ENCODE measurements at places on chromosomes 2 and 18.

DNA sequence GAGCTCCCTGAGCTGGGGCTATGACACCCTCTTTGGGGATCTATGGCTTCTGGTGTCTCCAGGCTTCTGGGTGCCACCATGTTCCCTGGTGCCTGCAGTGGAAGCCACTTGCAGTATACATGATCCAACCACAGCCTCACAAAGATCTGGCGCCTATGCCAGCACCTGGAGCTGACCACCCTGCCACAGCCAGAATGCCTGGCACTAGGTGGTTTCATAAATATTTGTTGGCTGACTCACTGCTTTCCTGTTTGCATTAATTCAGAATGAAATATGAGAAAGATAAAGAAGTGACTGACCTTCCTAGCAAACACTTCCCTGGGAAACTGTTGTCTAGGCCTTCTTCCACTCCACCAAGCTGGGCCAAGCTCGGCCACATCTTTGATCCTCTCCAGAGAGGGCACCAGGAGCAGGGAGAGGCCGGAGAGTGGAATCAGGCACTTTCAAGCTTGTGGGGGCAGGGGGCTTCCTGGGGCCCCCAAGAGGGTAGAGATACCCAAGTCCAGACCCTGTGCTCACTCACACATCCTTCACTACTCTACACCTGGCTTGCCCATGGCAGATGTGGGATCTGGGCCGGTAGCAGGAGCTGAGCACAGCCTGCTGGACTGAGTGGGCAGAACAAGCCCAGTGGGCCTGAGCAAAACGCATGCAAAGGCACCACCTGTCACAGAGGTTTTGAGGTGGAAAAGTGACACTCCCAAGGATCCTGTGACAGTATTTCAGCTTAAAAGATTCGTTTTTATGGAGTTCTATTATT lies 565.7 kb downstream of the SLC4A3 start:
- DNase-seq = no peak

DNA sequence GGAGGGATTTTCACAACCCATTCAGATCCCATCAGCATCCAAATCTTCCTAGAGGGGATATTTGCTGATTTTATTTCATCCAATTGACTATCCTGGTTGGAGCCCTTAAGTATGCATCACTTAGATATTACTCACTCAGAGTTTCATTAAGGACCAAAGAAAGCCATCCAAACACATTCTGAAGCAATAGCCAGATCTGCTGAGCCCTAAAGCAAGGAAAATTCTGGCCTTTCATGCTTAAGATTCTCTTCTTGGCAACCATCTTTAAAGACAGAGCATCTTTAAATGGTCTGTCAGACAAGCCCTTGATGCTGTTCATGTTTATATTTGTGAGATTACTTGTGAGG lies 40.9 kb upstream of the C1D start:
- no peak for DNase-seq

DNA sequence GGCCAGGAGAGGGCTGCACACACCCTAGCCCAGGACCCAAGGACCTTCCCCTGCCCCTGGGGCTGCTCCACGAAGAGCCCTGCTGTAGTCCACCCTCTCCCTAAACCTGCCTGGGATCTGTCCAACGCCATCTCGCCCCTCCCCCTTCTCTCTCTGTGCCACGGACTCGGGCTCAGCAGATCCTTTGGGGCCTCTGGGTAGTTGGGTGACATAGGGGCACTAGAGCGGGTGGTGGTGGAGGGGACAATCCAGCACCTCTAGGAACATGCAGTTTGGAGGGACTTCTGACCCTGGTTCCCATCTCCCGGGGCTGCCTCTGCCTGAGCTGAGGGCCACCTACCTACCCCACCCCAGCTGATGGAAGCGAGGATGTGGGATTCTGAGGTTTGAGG lies 7.3 kb upstream of the CRYBA2 start:
- DNase-seq = no peak

GRCh38 chr2:83742117-83742782 lies 716.8 kb downstream of the SUCLG1 start:
- no peak for DNase-seq

- no peak for DNase-seq
Measured at GRCh38 chr18:63707816-63708215, 5.1 kb downstream of the SERPINB11 start.

- no peak for DNase-seq
Measured at GRCh38 chr18:46755315-46756024, 1.4 kb downstream of the ST8SIA5 start.

DNA sequence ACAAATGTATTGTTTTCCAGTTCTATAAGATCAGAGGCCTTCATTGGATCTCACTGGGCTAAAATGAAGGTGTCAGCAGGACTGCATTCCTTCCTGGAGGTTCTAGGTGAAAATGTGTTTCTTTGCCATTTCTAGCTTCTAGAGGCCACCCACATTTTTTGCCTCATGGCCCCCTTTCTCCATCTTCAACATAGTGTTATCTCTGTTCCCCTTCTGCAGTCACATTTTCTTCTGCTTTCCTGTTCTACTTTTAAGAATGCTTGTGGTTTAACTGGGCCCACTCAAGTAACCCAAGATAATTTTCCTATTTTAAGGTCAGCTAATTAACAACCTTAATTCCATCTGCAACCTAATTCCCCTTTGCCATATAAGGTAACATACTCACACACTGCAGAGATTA lies 36.1 kb downstream of the METTL21A start:
- DNase-seq = no peak

- DNase-seq = no peak
Measured at GRCh38 chr2:112629823-112630222, 15.9 kb upstream of the SLC20A1 start.

GRCh38 chr18:56565046-56565445 lies 73.3 kb downstream of the TXNL1 start:
- no peak for DNase-seq

DNA sequence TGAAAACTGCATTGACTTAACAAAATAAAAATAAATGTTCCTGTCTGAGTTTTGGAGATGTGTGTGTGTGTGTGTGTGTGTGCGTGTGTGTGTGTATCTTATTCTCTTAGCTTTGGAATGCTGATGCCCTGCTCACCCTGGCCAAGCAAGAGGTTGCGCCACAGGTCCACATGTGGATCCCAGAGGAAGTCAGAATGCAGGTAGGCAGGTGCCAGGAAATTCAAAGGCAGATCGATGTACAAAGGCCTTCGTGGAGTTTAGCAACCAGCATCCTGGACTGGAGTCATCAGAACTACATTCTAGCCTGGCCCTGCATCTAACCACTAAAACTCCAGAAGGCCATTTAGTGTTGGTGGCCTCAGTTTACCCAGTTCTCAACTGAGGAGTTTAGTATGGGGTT lies 12.4 kb downstream of the G6PC2 start:
- DNase-seq = no peak

DNA sequence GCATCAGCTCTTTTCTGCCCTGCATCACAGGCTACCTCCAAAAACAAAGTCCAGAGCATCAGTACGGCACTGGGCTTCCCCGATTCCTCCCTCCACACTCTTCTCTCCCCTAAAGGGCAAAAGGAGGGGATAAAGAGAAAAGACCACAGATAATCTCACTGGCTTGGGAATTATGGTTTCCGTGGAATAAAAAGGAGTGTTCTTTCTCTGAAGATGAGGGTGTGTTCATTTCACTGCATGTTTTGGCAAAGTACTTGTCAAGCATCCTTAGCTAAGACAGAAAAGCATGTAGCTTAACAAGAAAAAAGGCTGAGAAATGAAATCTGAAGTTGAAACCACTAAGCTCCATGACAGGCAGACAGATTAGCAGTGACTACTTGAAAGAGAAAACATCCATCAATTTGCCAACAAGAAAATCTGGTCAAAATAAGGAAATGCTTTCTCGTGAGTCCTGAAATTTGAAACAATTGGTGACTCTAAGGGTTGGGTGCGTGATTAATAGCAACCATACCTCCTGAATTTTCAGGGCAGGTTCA lies 20.6 kb upstream of the DSG3 start:
- DNase-seq = no peak

- no peak for DNase-seq
Measured at GRCh38 chr2:12435430-12436222, 281.1 kb upstream of the TRIB2 start.

DNA sequence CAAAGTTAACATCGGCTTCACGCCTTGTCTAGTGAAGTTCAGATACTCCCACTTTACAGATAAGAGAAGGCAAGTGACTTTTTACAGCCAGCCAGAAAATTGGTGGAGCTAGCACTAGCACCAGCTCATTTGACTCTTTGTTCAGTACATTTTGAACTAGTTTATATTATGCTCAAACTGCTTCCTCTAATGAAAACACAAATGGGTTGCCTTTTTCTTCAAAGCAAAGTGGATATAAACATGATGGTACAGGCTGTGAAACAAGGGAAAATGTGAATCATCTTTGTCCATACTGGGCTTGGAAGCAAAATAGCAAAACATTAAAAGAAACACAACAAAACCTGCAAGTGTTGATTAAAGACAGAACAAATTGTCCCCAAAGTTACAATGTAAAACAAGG lies 99.6 kb upstream of the LHCGR start:
- DNase-seq = no peak

DNA sequence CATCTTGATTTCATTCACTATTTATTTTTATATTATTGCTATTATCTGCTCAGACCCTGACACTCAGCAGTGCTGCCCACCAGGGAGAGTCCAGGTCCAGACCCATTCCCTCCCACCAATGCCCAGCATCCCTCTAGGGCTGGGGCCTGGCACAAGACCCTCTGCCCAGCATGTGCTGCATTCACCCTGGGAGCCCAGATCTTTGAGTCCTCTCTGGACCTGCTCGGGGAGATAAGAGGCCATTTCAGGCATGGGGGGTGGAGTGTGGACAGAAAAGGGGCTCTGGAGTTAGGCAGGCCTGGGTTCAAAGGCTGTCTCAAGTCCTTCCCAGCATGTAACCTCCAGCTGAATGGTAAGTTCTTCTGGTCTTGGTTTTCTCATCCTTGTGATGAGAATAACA lies 209.6 kb downstream of the CYP26B1 start:
- no peak for DNase-seq

DNA sequence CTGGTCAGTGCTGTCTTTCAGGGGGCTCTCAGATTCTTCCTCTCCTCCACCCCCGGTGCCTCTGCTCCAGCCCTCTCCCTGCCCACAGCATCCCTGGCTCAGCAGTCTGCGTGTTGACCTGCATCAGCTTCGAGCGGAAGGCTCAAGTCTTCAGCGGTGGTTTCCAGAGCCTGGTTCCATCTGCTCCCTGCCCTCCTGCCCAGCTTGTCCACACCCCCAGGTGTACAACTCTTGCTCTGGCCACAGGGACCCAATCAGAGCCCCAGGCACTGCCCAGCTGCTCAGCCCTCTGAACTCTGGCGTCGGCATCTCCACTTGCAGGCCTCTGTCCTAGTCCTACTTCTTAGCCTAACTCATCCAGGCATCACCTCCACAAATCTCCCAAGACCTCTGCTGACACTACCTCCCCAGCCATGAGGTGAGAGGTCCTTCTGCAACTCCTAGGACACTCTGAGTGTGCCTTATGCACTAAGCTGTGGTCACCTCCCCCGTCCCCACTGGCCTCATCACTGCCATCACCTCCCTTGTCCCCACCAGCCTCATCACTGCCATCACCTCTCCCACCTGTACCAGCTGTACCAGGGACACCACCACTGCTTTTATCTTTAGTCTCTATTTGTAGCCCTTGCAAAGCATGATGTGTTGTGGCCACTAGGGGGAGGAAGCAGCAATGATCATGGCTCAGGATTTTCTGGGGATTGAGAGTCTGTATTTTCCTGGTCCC lies 60.9 kb downstream of the EDAR start:
- no peak for DNase-seq

DNA sequence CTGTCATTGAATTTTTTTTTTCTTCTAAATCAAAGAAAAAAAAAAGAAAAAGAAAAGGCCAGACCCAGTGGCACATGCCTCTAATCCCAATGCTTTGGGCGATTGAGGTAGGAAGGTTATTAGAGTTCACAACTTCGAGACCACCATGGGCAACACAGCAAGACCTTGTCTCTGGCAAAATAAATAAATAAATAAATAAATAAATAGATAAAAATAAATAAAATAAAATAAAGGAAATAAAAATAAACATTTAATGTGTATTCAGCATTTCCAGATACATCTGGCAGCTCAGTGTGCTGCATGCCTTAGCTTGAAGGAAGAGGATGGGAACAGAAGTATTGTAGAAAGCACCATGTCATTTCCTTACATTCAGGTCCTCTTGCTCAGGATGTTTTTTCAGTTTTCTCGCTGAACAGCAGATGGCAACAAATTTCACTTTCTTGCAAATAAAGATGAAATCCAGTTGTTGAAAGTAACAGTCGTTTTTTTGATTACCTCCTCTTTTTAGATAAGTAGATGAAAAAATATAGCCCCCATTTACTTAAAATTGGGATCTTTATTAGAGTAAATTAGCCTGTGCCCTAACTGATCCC lies 25.7 kb upstream of the FAM178B start:
- no peak for DNase-seq

DNA sequence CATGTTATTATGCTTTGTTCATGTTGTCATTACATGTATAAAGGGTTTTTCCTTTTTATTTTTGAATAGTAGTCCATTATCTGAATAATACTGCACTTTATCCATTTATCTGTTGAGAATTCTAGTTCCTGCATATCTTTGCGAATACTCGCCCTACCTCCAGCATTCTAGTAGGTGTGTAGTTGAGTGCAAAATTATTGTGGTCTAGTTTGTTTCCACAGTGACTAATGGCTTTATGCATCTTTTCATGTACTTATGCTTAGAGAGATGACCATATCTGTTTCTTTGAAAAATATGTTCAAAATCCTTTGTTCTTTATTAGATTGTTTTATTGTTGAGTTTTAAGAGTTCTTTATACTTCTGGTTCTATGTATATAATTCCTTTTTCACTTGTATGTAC lies 48.8 kb downstream of the EIF5B start:
- DNase-seq = no peak

GRCh38 chr2:180891360-180891759 lies 89.0 kb upstream of the UBE2E3 start:
- no peak for DNase-seq

- no peak for DNase-seq
Measured at GRCh38 chr18:58848685-58849084, 16.0 kb upstream of the ZNF532 start.

- DNase-seq = no peak
Measured at GRCh38 chr2:80328159-80328571, 23.6 kb upstream of the LRRTM1 start.

DNA sequence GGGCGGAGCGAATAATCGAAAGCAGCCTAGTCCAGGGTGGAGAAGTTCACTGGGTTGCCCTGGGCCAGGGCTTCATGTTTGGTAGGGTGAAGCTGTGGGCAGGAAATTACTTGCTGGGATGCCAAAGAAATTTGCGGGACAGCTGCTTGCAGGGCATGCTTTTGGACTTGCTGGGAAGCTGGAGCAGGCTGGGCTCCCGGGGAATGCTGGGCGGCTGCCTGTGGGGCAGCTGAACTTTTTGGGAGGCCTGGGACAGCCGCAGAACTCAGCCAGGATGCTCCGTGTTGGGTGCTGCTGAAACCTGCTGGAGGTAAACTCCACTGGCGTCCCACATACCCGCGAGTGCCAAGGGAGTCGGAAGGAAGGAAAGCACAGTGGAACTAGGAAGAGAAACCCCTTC lies 31.9 kb downstream of the ASB1 start:
- DNase-seq = no peak

GRCh38 chr2:47109007-47109375 lies 46.1 kb downstream of the STPG4 start:
- DNase-seq = no peak

GRCh38 chr18:62693659-62694058 lies 21.7 kb upstream of the PHLPP1 start:
- DNase-seq = no peak

GRCh38 chr2:155250800-155251199 lies 552.3 kb downstream of the KCNJ3 start:
- DNase-seq = no peak

GRCh38 chr18:58761241-58761969 lies 90.1 kb downstream of the MALT1 start:
- no peak for DNase-seq
